ENCODE measurements at places on chromosomes 11 and 22.
A peak's percentile ranks its signal among the peaks of the same experiment; 100 is the strongest.

DNA sequence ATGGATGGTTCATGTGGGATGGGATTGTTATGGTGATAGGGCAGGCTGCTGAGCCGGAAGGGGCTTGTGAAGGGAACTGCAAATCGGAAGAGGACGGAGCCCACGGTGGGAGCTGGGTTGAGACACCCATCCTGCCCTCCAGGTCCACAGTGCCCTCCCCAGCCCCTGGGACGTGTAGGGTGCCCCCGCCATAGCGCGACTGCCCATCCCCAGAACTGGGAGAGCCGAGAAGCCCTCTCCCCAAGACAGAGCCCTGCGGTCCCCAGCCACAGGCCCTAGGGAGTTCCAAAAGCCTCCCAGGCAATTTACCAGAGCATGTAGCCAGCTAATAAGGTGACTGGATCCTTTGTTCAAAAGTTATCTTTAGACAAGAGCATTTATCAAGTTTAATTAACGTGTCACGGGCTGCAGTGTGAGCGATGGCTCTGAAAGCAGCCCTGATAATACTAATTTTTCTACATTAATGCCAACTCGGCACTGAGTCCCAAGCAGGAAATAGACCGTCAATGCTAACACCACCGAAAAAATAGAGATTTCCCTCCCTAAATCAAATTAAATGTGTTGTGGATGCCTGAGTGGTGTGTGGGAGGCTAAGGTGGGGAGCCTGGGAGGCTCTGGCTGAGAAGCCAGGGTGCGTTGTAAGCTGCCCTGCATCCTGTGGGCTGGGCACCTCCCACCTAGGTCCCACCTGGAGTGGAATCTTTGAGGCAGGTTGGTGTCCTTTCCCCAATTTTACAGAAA, 76.8 kb upstream of the RTL6 start:
- no peak for DNase-seq

GRCh38 chr22:22200569-22201184, 43.9 kb upstream of the VPREB1 start:
- DNase-seq: no peak

GRCh38 chr11:94402355-94402754, 1.1 kb upstream of the GPR83 start:
- no peak for DNase-seq

DNA sequence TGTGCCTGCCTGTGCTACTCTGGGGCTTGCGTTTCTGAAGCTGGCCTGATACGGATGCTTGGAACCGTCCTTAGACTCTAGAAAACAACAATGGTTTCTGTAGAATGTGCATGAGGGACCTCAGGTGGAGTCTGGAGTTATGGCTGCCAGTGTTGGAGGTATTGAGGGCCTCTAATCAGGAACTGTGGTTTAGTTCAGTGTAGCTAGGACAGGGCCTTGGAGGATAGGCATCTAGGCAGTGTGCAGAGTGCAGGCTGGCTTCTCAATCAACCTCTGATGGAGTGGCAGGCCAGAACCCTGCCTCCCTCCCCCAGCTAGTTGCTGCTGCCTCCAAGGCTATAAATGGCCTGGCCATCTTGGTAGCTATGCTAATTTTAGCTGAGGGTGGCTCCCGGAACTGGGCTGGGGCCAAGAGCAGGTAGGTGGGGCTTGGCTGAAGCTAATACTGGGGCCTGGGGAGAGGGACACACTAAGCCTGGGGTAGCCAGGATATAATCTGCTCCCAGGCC, 4.0 kb downstream of the STIM1 start:
- DNase-seq: no peak

DNA sequence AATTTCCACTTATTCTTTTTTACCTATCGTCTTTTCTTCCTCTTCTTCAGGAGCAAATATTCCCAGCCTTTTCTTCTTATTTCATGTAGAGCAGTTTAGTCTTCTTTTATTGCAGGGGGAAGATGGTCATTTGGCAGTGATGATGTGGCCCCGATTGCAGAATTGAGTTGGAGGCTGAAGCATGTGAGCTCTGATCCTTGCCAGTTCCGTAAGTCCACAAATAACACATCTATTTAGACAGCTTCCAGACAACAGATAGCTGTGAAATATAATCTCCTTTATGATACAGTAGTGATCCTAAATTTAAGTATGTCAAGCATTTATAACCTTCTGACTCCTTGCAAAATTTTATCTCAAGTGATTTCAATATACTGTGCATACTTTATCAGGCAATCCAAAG, 27.5 kb downstream of the REXO2 start:
- DNase-seq: no peak

DNA sequence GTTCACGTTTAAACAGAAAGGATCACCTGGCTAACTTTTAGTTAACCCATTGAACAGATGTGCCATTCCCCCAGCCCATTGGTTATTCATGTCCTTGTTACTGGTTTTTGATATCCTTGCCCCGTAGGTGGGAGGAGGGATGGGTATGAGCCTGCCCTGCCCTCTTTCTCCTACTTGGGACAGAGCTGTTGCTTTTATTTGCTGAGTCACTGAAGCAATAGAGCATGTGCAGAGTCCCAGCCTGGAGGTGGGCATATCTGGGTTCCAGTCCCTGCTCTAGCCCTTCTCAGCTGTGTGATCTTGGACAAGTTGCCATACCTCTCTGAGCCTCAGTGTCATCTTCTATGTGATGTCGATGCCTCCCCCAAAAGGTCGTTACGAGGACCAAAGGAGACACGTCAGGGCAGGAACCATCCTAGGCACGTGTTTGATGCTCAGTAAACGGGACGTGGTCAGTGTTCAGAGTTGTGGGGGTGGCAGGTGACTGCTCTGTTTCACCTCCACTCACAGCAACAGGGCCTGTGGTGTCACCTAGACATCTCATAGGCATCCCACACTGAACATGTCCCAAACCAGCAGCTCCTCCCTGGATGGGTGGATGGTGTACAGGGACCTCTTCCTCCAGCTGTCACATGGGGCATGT, 61.0 kb downstream of the BMAL1 start:
- DNase-seq: no peak

DNA sequence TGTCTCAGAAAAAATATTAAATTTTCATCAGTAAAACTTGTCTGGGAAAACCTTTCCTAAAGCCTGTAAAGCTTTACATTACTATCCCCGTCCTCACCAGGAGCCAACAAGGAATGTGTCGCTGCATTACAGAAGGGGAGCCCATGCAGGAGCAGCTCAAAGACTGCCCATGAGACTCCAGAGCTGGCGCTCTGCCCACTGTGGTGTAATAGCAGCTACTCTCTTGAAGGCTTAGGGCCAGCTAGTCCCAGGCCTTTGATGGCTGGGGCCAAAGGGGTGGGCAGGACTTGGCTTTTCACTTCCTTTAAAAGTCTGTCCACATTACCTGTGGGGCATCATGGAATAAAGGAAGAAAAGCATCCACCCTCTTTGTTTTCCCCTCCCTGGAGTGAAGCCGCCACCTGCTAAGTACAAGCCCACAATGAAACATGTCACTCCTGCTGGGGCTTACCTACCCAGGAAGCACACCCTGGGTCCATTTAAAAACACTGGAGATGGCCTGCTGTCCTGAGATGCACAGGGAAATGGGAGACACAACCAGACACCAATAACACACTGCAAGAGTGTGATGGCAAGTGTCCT, 150.7 kb downstream of the ADAMTS15 start:
- DNase-seq: peak; percentile 78

DNA sequence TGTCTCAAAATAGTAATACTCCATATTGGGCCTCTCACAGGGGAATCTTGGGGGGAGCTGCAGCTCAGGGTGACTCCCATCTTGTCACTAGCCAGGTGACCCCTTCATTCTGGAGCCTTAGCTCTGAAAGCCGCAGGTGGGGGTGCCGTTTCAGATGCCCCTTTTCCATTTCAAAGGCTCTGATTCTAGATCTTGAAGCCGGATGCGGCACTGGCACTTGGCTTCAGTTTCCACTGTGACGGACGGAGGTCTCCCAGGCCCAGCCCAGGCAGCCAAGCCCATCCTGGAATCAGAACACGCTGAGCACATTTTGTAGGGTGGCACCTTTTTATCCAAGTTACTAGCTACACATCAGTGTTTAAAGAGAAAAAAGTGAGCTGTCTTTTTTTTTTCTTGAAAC, 6.4 kb downstream of the BIK start:
- no peak for DNase-seq

DNA sequence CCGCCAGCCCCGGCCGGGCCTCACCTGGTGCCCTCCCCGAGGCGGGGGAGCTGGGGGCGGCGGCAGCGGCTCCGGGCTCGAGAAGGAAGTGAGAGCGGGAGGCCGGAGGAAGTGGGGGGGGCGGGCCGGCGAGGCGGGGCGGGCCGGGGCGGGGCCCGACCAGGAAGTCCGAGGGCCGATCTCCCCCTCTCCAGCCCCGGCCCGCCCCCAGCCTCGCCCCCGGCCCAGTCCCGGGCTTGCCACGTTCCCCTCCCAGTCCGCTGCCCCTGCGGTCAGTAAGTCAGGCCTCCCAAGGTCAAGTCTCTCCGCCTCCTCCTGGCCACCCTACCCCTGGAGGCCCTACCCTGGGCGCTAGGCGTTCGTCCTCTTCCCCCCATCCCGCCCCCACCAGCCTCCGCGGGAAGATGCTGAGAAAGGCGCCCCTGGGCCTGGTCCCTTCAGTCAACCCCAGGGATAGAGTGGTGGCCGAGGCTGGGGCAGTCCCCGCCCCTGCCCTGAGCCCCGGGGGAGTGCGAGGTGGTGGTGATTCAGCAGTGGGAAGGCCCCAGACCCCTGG, at the start of gene RHOG:
Gene RHOG, minus strand, starts transcription at position 90 of the 556 bp plus-strand sequence. CDS start 12,821 bp downstream, outside the sequence.
- DNase-seq: peak; percentile 91

GRCh38 chr11:134555510-134555909, 143.5 kb upstream of the B3GAT1 start:
- DNase-seq: peak; percentile 28

- DNase-seq: no peak
Observed at GRCh38 chr22:28155808-28156207, 236.8 kb upstream of the PITPNB start.

GRCh38 chr11:126432525-126432924, 77.0 kb downstream of the ST3GAL4 start:
- no peak for DNase-seq

DNA sequence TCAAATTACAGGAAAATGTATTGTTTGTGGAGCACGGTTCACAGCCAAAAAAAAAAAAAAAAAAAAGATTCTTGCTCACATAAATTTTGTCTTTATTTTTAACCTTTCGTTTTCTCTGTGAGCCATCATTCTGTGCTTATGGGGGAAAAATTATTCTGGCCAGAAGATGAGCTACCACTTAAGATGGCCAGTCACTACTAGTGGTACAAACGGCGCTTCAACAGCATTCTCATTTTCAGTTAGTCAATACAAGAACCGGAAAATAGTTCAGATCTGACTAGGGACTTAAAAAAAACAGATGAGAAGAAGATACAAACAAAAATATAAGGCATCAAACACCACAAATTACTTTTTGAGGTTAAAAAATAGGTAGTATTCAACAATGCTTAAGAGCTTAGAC, 158.6 kb upstream of the CNTN5 start:
- DNase-seq: no peak

DNA sequence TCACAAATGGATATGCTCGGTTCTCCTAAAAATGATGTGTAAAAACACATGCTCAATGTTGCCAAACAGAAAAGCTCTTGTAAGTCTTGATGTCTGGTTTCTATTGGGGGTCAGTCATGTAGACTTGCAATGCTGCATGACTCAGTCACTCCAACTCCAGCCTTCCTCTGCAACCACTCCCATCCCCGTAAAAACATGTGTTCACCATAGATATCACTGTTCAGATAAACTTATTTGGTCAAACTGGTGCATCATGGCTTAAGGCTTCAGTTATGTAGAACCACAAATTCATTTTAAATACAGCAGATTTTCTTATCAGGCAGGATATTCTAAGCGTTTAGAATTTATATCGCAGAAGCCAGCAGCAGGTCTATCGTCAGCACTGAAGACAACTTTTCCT, 298.4 kb upstream of the LUZP2 start:
- DNase-seq: no peak

DNA sequence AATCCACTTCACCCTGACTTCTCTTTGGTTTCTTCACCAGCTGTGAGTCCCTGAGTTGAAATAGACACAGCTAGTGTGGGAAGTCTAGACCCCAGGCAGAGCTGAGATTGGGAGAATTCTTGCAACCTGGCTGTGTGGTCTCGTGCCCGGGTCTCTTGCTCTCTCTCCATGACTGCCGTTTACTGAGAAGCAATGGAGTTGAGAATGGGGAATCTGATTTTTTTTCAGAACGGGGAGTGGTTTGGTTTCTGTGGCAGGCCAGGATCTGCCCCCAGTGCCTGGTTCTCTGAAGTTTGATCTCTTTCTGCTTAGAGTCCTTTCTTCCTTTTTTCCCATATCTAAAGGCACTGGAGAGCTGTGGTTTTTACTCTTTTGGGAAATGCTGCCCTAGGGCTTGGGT, 1.5 kb downstream of the SIDT2 start:
- DNase-seq: no peak

DNA sequence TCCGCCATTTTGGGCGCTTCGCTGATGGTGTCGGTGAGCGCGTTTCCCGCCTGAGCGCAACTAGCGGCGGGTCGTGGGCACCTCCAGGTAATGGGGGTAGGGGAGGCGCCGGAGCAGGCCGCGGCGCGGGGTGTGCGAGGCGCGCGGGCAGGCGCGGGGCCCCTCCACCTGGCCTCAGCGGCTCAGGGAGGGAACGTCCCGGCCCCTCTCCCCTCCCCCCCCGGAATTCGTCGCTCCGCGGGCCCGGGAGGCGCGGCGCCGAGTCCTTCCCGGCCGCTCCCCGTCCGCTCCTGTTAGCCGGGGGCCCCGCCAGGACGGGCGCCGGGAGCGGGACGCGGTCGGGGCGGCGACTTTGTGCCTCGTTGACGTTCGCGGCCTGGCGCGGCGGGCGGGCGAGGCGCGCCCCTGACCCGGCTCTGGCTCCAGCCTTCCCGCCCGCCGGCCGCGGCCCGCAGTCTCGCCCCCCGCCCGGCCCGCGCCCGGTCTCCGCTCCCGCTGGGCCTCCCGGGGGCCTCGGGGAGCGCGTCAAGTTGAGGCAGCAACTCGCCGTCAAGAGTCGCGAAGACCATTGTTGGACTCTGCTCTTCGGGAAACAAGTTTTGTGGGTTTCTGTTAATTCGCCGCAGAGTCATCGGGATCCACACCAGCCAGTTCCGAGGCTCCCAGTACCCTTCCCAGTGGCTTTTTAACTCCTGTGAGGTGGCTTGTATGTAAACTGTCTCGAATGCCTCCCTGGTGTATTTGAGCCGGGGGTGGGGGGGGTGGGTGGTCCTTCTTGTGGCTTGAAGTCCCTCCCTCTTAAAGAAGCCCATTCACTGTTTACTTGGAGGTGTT, at the start of gene PPP6R3:
Gene PPP6R3, plus strand, starts transcription at position 12 of the 834 bp plus-strand sequence. CDS start 76,913 bp downstream, outside the sequence.
- DNase-seq: no peak

DNA sequence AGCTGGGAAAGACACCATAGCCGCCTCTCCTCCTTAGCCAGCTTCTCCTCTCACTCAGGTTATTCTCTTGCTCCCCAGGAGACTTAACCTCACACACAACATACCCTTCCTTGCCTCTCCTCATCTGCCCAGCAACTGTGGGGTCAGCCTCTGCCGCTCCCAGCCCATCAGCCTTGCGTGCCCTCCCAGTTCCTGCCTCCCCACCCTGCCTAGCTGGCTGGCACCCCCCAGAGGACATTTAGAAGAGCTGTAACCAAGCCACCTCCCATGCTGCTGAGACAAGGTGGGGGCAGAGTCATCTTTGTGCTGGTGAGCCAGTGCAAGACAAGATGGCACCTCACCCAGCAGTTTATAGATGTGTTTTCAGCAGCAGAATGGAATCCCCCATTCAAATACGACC, 38.2 kb downstream of the TOM1 start:
- no peak for DNase-seq

GRCh38 chr22:41996826-41997225, 1.8 kb upstream of the WBP2NL start:
- DNase-seq: no peak

GRCh38 chr11:19656140-19656541, 56.5 kb upstream of the NAV2 start:
- DNase-seq: no peak
